ENCODE measurements at places on chromosomes 4 and X.
A peak's percentile ranks its signal among the peaks of the same experiment; 100 is the strongest.

DNA sequence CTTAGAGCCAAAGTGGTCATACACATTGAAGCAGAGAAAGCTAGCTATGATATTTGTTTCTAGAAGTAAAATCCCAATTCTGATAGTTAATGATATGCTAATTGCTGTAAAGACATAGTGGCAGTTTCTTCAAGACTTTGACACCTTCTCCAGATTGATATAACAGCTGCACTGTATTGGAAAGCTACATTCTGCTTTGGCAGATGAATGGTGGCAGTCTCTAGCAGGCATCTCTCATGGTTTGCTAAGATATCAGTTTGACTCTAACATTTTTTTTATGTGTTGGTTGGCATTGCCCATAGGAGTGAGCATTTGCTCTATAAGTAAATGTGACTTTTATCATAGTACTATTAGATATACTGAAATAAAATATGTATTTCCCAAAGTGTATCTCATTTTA is 128.2 kb downstream of the AFF2 start:
- DNase-seq, result no peak

DNA sequence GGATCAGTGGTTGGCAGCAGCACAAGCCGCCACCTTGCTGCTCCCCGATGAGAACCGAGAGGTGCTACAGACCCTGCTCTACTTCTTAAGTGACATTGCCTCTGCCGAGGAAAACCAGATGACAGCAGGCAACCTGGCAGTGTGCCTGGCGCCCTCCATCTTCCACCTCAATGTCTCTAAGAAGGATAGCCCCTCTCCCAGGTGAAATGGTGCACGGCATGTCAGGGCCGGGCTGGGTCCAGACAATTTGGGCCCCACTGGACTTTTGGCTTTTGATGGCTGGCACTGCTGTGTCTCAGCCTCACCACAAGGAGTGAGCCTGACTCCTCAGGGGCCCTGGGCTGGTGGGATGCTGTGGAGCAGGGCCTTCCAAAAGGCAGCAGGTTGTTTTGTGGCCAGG is 74.1 kb downstream of the STARD8 start:
- no peak for DNase-seq

DNA sequence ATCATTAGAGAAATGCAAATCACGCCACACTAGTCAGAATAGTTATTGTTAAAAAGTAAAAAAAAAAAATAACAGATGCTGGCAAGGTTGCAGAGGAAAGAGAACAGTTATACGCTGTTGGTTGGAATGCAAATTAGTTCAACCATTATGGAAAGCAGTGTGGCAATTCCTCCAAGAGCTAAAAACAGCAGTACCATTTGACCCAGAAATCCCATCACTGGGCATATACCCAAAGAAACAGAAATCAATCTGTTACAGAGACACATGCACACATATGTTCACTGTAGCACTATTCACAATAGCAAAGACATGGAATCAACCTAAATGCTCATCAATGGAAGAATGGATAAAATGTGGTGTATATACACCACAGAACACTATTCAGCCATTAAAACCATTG is 388.7 kb upstream of the FMR1 start:
- DNase-seq, result no peak

- no peak for DNase-seq
These were observed 30.0 kb upstream of the TMEM47 start for GRCh38 chrX:34687095-34687494.

GRCh38 chr4:83109480-83110222 is 4.9 kb downstream of the PLAC8 start:
- peak; percentile 41 for DNase-seq

DNA sequence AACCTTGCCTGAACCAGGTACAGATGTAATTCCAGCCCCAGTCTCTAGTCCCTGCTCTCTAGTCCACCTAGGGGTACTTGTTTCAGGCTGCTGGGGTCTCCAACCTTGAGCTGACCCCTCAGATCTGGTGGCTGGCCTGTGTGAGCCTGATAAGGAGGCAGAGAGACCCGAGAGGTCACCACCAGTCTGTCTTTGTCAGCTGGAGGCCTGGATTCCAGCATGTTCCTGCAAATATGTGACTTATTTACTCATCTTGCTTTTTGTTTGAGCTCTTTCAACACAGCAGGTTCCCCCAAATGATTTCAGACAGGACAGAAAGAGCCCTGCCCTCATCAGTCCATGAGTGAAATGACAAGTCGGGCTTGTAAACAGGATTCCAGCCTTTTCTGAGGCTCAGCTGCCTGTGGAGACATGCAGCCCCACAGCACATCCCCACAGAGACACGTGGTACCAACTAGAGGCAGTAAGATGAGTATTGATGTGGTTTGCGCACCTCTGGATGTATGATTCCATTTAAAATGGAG is 37.5 kb upstream of the STK26 start:
- no peak for DNase-seq

GRCh38 chr4:147530723-147531122 is 49.8 kb downstream of the EDNRA start:
- DNase-seq, result no peak

GRCh38 chr4:89765966-89766365 is 71.0 kb downstream of the SNCA start:
- no peak for DNase-seq

GRCh38 chr4:6641971-6642320 is 1.5 kb downstream of the MRFAP1 start:
- DNase-seq, result peak; percentile 22

DNA sequence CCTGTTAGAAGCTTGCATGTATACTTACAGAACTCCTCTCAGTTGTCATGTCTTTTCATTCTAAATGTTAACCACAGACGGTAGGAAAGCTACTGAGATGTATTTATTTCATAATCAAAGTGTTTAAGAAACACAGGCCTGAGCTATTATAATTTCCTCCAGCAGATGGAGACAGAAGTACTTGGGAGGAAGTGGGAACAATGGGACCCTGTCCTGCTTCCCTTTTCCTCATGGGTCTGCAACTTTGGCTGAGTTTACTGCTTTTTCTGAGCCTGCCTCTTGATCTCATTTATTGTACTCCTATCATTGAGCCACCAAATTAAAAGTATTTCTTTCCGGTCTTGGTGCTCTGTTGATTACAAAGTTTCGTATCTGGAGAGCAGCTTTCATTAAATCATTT is 67.7 kb upstream of the SPANXN2 start:
- DNase-seq, result no peak

- no peak for DNase-seq
These were observed 203.0 kb upstream of the GEMIN8 start for GRCh38 chrX:14232688-14233087.

GRCh38 chr4:110787109-110787508 is 164.2 kb upstream of the PITX2 start:
- DNase-seq, result no peak

GRCh38 chr4:148431401-148431800 is 10.8 kb downstream of the NR3C2 start:
- no peak for DNase-seq

DNA sequence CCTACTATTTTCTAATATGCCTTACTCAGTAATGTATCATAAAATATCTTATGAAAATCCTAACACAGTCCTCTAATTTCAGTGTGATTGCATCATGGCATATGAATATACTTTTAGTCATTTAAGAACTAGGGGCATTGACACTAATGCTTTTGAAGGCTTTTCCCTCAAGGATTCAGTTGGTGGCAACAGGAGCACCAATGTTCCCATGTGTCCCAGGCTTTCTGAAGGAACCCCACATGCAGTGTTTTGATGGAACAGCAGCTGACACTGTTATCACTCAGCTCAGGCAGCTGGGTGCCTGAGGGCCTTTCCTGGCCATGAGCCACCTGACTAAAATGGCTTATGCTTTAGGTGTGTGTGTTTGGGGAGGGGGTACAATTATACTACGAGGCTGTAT is 348.3 kb downstream of the ARHGAP24 start:
- no peak for DNase-seq

DNA sequence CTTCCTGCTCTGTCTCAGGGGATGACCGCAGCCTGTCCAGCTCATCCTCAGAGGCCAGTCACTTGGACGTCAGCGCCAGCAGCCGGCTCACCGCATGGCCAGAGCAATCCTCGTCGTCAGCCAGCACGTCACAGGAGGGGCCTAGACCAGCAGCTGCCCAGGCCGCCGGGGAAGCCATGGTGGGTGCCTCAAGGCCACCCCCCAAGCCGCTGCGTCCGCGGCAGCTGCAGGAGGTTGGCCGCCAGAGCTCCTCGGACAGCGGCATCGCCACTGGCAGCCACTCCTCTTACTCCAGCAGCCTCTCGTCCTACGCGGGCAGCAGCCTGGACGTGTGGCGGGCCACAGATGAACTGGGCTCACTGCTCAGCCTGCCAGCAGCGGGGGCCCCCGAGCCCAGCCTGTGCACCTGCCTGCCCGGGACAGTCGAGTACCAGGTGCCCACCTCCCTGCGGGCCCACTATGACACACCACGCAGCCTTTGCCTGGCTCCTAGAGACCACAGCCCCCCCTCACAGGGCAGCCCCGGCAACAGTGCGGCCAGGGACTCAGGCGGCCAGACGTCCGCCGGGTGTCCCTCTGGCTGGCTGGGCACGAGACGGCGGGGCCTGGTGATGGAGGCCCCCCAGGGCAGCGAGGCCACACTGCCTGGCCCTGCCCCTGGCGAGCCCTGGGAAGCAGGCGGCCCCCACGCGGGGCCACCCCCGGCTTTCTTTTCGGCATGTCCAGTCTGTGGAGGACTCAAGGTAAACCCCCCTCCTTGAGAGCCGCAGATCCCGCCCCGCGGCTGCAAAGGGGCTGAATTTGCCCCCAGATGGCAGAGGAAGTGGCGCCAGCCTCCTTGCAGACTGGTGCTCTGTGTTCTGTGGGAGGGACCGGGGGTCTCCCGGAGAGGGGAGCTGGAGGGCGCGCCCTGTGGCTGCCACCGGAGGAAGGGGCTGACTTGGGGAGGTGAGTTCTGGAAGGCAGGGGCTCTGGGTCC is 29.9 kb downstream of the DOK7 start:
- no peak for DNase-seq

GRCh38 chr4:30837131-30837539 is 117.0 kb downstream of the PCDH7 start:
- no peak for DNase-seq

DNA sequence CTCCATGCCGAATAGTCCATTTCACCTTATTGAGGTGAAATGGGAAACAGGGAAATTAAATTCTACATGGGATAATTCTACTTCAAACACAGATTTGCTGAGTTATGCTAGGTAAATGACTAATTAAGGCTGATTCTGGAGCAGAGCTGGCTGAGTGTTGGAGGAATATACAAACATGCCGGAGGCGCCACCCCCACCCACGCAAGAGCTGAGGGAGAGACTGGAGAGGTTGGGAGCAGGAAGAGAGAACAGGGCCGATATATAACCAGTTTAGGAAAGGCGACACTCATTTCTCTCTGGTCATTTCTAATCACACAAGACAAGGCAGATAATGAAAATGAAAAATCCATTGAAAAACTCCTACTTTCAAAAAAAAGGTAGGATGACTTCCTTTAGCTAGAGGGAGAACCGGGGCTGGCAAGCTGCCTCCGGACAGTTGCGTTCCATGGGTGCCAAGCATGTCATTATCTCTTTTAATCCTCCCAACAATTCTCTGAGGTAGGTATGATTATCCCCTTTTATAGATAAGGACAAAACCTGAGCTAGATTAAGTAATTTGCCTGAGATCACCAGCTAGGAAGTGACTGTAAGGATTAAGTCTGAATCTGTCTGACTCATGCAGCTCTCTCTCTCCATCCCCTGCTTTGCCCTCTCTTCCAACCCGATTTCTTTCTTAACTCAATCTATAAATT is 27.6 kb upstream of the CFAP299 start:
- DNase-seq, result no peak

- DNase-seq, result no peak
These were observed 271.1 kb upstream of the ZFP42 start for GRCh38 chr4:187724456-187724855.

GRCh38 chrX:76454456-76454927 is 27.0 kb downstream of the MAGEE1 start:
- DNase-seq, result peak; percentile 38

- no peak for DNase-seq
These were observed 24.4 kb upstream of the PDE5A start for GRCh38 chr4:119652998-119653397.

- DNase-seq, result no peak
These were observed 9.0 kb downstream of the TCEAL3 start for GRCh38 chrX:103616676-103617186.

- no peak for DNase-seq
These were observed 22.9 kb downstream of the CCDC149 start for GRCh38 chr4:24889991-24890390.

DNA sequence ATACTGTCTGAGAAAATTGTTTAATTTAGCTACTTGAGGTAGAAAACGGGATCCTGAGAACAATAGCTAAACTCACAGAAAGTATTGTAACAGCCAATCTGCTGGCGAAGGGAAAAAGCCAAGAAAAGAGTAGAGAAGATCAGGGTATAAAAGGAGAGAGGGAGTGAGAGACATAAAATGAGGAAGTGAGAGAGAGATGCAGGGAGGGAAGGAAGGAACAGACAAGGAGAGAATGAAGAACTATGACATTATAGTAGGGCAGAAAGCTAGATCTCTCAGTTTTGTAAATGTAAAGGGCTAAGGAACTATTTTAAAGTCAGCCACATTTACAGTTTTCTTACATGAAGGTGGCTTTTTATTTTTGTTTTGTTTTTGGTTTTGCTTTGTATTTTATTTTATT is 1.6 kb upstream of the GIMD1 start:
- DNase-seq, result no peak

- DNase-seq, result no peak
These were observed 30.7 kb downstream of the SEPTIN11 start for GRCh38 chr4:76980261-76980660.

DNA sequence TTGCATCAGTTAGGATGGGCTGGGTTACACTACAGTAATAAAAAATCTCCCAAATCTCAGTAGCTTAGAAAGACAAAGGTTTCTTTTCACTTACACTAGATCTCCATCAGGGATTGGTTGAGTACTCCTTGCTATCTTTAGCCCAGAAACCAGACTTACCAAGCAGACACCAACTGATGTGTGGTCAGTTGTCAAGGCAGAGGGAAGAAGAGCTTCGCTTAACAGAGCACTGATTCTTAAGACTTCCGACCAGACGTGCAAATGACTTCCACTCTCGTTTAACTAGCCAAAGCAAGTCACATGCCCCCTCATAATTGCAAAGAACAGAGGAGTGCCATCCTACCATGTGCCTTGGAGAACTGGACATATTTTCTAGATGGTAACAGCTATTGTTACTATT is 5.7 kb upstream of the ZNF518B start:
- DNase-seq, result no peak

DNA sequence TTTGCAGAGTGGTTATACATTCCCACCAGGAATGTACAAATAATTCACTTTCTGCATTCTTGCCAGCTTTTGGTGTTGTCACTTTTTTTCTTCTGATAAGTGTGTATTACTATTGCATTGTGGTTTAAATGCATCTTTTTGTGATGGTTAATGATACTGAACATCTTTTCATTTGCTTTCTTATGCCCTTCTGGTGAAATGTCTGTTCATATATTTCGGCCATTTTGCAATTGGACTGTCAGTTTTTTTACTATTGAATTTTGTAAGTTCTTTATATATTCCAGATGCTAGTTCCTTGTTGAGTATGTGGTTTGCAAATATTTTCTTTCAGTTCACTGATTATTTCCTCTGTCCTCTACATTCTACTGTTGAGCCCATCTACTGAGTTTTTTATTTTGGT is 19.4 kb upstream of the BMP2K start:
- no peak for DNase-seq

- DNase-seq, result no peak
These were observed 260.7 kb downstream of the COL25A1 start for GRCh38 chr4:109041463-109042360.

GRCh38 chr4:42624551-42624950 is 32.4 kb downstream of the ATP8A1 start:
- DNase-seq, result no peak
